Stimulated activated CD8-positive, alpha-beta memory T cell treated with anti-CD3 and anti-CD28 coated beads, Interleukin-4, amount 100 ng/mL, for 1 hour (primary cell): ENCODE measurements at places on chromosomes 5 and 9.

DNA sequence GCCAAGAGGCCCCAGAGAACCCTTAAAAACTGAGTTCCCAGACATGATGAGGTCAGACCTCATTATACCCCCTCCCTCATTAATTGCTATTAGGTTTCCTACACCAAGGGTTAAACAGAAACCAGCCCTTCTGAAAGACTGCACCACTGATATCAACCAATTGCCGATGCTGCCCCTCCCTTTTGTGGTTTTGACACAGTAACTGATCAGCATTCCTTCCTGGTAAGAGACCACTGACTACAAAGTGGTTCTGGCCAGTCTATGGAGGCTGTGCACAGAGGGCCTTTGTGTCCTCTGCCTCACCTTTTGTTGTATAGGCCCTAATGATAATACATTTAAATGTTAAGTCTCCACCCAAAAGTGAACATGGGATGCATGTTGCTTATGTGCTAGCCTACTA is 201.5 kb downstream of the FRMD3 start:
- DNase-seq, result no peak

GRCh38 chr5:132907161-132907560 is 33.7 kb downstream of the LEAP2 start:
- no peak for DNase-seq

DNA sequence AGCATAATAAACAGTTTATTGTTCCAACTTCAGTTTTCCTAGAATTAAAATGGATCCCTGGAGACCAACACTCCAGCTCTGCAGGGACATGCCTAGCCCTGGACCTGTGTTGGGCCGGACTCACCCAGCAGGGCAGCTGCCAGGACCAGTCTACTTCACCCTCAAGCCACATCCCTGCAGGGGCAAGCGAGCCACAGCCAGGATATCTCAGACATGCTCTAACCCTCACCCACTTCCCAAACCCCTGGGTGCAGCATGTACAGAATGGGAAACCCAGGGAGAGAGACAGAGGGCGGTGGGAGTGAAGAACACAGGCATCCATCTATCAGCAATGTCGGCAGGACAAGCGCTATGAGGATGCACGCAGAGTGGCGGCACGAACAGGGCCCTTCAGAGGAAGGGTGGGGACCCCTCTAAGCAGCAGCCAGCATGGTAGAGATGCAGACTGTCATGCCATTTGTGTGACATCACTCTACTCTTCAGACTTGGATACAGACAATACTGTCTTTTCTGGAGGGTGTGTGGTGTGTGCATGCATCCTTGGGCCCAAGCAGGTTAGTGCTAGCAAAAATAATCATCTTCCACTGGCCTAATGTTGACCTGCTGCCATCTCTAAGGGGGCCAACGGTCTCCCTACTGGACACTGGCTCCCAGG is 83.1 kb downstream of the SEMA4D start:
- no peak for DNase-seq

DNA sequence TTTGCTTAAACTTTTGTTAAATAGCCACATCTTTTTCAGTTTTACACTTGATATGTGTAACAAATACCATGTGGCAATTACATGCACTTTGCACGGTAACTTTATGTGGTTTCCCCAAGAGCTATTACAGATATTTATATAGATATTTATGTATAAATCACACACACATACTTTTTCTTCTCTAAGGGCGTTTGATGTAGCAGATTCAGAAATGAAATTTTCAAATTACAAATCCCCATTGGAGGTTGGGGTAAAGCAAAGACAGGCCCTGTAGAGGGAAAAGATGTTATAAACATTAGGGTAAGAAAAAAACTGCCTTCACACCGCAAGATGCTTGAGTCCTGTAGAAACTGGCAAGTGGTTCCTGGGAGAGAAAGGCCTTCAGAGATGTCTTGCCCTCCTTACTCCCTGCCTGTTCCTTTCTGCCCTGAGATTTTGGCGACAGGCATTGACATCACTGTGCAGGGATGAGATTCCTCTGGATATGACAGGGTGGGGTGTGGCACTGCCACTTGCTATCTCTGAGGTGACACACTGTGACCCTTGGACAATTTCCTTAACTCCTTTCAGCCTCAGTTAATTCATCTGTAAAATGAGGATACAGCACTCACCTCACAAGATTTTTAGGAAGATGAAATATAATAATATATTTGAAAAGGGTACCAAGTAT is 177.9 kb upstream of the TUT7 start:
- DNase-seq, result no peak

DNA sequence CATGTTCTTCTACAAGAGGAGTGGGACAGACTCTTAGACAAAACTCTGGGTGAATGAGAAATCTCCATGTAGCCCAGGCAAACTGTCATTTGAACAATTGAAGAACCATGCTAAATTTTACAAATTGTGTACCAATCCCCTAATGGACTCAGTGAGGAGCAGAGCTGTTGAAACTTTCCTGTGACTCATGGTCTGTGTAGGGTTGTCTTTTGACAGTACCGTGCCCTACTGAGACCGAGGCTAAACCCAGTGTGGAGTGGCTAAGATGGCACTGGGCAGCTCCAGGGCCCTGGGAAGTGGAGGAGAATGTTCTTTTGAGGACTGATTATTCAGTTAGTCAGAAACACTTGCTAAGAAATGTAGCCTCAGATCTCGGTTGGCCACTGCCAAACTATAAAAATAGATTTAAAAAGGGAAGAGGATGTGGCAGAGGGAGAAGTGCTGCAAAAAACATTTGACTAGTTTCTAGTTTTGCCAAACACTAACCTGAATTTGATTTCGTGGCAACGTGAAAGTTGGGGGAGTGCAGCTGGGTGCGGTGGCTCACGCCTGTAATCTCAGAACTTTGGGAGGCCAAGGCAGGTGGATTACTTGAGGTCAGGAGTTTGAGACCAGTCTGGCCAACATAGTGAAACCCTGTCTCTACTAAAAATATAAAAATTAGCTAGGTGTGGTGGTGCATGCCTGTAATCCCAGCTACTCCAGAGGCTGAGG is 24.7 kb downstream of the POU4F3 start:
- no peak for DNase-seq

DNA sequence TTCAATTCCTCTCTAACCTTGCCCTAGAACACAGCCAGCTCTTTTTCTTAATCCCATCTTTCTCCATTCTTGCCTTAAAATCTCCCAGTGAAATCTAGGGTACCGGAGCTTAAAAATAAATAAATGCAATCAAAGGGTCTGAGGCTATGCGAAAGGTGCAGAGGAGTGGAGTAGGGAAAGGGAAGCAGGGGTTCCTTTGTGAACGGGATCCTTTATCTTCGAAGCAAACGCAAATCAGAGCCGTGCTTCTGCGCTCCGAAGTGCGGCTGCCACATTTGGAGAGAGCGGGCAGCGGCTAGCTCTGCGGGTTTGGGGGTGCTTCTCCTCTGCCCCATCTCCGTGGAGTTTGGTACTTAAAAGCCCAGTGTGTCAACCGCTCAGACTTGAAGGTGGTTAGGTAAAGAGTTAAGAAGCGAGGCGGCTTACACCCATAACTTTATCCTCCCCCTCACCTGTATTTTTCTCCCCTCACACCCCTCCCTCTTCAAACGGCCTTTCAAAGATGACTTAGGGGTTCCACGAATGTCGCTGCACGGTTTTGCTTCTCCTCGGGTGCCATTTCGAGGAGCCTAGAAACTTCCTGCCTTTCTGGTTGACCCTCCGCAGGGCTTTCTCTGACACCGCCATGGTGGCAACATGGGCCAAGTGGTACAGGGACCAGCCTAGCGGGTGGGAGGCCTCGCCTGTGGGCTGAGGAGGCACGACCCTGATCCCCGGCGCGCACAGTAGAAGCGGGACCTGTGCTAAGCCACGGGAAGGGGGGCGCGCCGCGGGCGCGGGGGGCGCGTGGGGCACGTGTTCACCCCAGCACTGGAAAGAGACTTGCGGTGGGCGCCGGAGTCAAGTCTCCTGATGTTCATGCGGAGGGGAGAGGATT is 31.7 kb upstream of the NFIB start:
- DNase-seq, result no peak

- no peak for DNase-seq
Measured at GRCh38 chr9:127067603-127068220, 54.7 kb downstream of the ANGPTL2 start.

DNA sequence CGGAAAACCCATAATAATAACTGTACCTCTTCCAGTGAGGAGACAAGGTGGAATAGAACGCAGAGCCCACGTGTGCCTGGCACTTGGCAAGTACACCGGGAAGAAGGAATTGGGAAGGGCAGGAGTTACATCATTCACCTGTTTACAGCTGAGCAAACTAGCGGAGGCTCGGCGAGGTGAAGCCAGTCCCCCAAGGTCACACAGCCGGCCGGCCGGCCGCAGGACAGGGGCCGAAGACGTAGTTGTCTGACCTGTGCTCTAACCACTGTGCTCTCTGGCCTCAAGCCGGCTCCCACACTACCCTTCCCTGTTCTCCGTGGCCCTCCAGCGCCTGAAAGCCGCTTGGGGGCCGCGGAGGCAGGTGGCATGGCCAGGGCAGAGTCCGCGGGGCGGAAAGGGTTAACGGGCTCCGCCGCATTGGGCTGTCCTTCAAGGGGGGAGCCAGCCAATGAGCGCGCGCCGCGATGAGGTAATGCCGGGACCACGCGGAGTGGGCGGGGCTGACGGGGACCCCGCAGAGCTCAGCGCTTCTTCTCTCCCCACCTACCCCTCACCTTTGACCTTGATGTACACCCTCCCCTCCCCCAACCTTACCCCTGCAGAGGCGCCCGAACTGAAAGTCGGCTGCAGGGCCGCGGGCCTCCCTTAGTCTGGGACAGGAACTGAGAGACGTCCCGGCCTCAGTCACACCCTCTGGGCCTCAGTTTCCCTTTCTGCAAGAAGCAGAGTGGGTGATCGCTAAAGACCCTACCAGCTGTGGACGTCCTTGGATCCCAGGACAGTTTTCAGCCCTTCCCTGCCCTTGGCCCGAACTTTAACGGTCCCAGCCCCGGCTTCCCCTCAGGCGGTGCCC is 125.1 kb downstream of the C9orf50 start:
- no peak for DNase-seq

GRCh38 chr5:176830995-176831423 is 20.6 kb downstream of the UNC5A start:
- no peak for DNase-seq

DNA sequence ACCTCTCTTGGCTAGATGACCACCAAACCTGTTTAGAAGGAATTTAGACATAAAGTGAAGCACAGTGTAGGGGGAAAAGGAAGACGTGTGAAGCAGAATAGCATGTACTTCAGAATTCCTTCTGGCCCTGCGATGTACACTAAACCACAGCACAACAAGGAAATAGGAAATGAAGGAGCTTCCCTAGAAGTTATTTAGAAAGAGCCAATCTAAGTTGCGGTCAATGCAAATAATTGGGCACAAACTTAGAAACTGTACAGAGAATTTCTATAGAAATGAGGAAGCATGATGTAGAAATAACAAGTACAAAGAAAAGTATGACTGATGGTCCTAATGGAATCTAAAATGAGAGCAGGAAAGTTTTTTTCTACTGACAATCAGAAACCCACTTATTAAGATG is 41.5 kb downstream of the ANKRD55 start:
- no peak for DNase-seq

DNA sequence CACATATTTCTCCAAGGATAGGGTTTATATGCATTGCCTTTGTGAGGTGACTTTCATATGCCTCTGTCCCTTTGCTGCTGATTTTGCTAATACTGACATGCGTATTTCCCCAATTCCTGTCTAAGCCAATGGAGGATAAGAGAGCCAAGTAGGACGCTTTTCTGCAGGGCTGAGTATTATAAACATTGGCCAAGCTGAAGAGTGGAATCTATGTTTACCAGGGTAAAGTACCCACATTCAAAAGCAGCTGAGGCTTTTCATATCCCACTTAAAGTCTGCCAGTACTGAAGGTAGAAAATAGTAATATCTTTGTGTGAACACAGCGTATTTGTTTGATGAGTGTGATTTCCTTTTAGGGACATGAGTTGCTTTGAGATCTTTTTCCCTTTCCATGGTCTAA is 128.8 kb upstream of the GPR151 start:
- DNase-seq, result no peak

GRCh38 chr9:125524583-125525355 is 182.2 kb downstream of the MAPKAP1 start:
- no peak for DNase-seq

GRCh38 chr9:113817171-113817570 is 58.9 kb upstream of the ZNF618 start:
- no peak for DNase-seq

DNA sequence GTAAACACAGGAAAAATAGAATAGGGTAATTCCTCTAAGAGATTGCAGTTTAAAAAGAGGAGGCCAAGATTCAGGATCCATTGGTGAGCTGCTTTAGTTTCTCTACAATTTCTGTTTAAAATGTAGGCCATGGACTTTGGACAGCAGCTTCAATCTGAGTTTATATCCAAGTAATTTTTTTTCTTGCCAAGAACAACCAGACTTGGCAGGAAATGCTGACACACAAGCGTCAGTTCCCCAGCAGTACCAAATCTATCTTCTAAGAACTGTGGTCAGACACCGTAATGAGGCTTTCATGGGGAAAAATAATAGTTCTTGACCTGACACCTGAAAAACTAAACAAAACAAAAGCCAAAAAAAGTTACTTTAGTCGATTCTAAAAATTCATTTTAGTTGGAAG is 528.8 kb downstream of the CSNK1G3 start:
- no peak for DNase-seq

DNA sequence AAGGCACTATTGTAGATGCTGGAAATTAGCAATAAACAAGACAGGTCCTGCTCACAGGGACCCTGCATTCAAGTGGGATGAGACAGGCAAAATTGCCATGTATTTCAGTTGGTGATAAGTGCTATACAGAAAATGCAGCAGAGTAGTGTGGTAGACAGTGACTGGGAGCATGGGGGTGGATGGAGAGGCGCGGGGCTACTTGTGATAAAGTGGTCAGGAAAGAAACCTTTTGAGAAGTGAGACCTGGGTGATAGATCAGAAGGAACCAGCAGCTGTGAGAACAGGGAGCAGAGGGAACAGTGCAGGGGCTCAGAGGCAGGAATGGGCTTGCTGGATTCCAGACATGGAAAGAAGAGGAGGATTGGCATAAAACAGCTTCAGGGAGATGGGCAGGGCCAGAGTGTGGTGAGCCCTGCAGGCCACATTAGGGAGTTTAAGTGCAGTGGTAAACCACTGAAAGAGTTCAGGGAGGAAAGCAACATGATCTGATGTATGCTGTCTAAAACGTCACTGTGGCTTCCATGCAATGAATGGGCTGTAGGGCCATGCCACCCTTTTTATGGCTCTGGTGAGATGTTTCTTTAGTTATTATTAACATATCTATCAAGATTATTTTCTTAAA is 7.3 kb downstream of the CRHBP start:
- DNase-seq, result no peak

- DNase-seq, result no peak
Measured at GRCh38 chr5:115583474-115583873, 18.8 kb downstream of the TICAM2 start.

- DNase-seq, result no peak
Measured at GRCh38 chr9:68678430-68678829, 26.6 kb upstream of the PIP5K1B start.

DNA sequence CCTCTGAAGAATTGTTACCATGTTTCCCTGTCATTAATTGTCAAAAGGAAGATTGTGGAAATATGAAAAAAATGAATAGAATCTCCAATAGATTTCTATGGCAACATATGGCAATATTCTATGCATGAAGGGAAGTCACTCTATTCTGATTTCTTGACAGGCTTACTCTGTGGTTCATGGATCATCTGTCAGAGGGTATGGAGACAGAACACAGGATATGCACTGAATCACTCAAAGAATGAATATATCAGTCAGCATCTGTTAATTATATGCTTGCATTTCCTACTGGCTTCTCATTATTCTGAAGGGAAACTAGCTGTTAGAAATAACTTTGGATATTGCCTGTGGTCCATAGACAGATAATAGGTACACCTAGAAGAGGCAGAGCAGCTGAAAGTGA is 918.9 kb downstream of the DTWD2 start:
- no peak for DNase-seq
